8988T (cell line): ENCODE measurements at places on chromosomes 1 and 21.

GRCh38 chr21:44021064-44021463 is 9.0 kb downstream of the TRAPPC10 start:
- no peak for DNase-seq

GRCh38 chr1:163068716-163069115 is 445 bp upstream of the RGS4 start:
- DNase-seq = no peak

DNA sequence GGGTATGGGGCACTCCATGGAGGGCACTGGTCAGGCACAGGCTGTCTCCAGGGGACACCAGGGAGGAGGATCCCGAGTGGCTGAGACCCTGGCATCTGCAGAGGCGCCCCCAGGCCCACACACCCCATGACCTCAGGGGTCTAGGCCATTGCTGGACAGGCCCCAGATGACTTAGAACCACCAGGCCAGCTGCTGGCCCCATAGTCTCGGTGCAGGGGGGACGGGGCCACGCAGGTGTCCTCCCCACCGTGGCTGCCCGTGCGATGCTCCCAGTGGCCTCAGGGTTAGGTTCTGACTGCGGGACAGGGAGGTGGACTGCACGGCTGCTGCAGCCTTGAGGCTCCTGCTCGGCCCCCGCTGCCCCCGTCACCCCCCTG is 44.0 kb downstream of the MORN1 start:
- DNase-seq = no peak

DNA sequence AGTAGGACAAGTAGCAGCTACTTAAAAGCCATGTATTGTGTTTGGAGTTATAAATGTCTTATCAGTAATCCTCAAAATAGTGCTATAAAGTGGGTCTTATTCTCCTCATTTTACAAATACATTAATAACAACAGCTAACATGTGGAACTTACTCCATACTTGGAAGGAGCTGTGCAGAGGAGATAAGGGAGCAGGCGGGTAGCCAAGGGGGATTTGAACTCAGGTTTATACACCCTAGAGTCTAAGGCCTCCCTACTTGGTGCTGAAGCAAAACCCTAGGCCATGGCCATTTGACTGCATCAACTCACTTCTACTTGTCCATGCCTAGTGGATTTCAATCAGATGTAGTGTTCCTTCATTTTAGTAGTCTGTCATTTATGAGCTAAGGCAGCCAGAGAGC is 72.1 kb downstream of the LMO4 start:
- DNase-seq = no peak

DNA sequence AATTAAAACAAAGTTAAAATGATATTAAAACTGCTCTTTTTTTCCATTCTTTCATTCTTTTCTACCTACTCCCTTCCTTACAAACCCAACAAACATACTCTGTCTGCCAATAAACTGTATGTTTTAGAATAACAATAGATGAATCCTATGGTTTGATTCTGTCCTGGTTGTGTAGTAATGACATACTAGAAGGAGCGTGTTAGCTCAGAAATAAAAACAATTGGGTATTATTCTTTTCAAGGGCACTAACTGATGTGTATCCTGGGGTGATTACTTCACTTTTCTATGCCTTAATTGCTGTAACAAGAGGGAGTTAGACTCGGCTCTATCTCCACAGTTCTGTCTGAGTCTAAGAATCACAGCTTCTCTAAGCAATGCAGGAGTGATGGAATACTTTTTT is 194.4 kb downstream of the GIPC2 start:
- DNase-seq = no peak

DNA sequence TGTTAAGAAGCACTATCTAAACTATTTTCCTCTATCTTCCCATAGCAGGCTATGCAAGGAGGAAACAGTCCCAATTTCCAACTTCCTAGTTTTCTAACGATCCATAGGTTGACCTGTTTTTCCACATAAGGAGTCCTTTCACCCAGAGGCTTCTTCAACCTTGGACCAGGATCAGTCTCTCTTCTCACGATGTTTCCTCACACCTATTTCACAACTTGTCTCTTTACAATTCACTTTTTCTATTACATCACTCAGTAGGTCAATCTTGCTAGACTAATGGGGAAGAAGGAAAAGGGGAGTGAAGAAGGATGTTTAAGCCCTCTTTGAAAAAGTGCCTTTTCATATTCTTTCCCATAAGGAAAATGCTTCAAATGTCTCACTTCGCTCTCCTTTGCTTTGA is 15.9 kb downstream of the PALMD start:
- DNase-seq = no peak

DNA sequence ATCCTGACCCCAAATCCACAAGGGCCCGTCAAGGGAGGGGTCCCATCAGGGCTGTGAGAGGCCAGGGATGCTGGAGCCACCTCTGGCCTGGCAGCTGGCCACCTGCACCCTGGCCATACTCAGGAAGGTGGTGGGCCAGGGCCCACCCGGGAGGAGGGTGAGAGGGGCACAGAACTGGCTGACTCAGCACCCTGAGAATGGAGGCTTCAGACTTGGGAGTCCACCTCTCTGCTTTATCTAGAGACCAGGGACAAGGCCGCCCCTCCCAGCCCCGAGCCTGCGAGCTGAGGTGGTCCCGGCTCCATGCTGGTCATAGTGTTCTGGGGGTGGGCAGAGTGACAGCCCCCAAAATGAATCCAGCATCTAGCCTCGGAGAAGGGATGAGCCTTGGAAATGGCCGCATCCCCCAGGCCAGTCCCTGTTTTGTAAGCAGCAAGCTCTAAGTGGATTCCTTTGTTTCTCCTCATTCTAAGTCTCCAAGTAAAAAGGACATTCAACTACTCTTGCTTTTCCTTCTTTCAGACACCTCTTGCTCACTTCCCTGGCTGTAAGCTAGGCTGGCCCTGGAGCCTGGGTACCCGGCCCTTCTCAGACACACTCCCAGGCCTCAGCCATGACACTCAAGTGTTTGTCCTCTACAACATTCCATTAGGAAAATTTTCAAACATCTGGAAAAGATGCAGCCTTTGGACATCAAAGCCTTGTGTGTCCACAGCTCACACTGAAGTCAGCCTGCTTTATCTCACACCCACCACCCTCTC is 12.3 kb downstream of the WNT3A start:
- no peak for DNase-seq

GRCh38 chr1:7401814-7402547 is 369.1 kb upstream of the VAMP3 start:
- peak; percentile 63 for DNase-seq

DNA sequence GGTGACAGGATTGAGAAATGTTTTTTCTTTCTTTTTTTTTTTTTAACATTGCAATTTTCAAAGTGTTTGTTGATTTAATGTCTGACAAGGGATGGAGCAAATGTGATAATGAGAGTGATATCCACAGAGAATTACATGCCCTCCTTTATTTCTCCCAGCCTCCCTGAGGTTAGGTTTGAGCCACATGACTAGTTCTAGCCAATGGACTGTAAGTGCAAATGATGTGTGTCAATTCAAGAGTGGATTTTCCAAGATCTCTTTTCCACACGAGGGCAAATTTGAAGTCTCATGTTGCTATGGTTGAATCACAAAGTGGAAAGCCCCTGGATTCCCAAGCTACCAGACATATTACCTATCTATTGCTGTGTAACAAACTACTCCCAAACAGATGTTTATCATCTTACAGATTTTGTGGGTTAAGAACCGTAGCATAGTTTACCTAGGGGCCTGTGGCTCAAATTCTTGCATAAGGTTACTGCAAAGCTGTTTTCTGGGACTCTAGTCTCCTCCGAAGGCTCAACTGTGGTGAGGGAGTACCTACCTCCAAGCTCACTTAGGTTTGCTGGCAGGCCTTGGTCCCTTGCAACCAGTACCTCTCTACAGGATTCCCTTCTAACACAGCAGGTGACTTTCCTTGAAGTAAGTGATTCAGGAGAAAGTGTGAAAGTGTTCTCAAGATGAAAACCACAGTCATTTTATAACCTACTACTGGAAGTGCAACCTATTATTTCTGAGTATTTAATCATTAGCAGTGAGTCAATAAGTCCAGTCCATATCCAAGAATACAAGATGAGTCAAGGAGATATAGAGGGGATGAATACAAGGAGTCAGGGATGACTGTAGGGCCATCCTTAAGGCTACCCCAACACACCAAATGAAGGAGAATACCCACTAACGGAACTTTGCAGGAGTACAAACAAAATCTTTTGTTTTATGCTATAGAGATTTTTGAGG is 533.6 kb downstream of the PTPRC start:
- no peak for DNase-seq

GRCh38 chr21:43864962-43865539 is at the start of gene AGPAT3:
TSS of gene AGPAT3 (plus strand) at chr21:43865223. CDS start at chr21:43959682, 94,459 bp downstream.
- DNase-seq = peak; percentile 30

DNA sequence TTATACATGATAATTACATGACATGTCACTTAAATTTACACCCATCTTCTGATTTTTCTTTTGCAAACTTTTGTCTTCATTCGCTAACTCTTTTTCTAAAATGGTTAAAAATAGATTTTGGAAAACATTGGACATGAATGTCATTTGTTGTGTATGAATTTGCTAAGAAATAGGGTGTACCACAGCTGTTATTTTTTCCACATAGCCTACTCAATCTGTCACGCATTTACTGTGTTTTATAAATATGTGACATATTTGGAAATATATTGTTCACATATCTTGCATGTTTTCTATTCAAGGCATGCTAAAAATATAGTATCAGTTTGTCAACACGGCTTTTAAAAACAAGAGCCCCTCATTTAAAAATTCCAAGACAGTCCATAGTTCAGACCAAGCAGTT is 47.9 kb upstream of the TARBP1 start:
- DNase-seq = no peak

DNA sequence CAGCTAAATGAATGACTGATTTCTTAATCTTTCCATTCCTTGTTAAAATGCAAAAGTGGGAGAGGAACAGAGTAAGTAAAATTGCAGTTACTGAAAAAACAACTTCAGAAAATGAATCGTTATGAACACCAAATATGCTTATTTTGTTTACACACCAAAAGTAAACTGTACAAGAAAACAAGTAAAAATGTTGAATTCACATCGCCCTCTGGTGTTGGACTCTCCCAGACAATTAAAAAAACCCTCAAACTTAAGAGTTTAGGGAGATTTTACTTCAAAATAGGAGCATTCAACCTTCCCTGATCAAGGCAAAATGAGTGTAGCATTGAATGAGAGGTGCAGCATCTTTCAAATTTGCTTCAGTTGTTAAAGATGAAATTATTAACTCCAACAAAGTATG is 19.4 kb upstream of the ESRRG start:
- no peak for DNase-seq

GRCh38 chr1:100585786-100586185 is 47.8 kb downstream of the GPR88 start:
- no peak for DNase-seq
